GM04504 (cell line): ENCODE measurements at places on chromosomes 6 and 20.

DNA sequence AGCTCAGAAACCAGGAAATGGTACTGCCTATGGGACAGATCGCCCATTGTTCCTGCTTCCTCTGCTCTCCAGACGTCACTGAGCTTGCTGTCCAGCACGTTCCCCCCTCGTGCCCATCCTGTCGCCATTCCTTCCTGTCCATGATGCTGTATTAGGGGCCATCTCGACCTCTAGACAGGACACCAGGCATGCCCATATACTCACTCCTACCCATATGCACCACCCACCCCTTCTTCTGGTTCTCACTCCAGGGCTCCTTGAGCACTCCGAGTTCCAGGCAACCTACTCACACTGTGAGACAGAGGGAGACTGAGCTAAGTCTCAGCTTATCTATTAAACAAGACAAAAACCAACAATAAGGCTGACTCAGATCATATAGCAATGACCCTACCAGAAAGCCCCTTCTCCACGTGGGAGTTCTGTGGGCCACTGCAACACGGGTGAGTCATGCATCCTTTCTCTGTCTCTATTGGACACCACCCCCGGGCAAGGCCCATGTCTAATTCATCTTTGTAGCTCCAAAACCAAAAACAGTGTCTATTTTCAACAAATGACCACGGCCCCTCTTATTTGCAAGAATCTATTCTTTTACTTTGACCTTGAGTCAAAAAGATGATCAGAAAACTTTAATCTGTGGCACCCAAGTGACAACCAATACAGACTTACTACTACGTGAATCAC, 65.7 kb downstream of the PSMG4 start:
- peak; percentile 26 for DNase-seq

DNA sequence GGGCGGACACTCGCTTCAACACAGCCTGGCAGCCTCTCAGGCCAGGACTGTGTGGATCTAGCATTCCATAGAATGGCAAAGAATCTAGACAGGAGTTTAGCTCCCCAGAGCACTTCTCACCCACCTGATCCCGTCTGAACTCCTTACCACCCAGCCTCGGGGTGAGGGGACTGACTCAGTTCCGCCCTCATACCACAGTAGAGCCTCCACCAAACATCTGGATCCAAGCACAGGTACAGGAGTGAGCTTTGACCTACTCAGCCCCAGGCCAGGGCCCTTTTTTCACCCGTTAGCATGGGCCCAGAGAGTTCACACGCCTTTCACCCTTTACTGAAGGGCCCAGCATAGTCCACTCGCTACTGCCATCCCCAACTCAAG, 715 bp downstream of the PSMF1 start:
- no peak for DNase-seq

DNA sequence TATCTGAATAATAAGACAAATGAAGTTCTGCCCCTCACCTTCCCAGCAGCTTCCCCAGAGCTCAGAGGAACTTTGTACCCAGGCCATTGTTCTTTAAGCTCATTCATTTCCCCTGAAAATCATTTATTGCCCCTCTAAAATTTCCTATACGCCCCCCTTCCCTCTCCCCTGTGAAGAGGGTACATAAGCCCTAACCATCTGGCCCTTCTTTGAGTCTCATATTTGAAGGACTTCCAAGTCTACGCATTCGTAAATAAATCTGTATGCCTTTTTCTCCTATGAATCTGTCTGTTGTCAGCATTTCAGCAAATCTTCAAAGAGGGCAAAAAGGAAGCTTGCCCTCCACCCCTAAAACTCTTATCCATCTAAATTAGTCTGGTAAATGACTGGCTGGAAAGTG, 73.1 kb upstream of the DST start:
- DNase-seq, result no peak

DNA sequence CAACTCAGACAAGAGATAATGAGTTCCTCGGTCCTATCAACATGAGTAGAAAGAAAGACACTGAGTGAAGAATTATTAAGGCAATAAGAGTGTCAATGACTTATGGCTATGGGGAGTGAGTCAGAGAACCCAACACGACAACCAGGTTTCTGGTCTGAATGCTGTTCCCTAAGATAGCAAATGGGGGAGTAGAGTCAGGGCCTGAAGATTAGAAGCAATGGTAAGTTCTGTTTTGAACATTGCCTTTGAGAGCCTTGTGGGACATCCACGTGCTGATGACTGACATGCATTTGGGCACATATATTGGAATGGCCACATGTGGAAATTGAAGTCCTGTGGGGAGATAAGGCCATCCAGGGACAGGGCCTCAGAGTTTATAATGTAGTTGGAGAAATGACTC, 254.4 kb upstream of the TCF21 start:
- no peak for DNase-seq

DNA sequence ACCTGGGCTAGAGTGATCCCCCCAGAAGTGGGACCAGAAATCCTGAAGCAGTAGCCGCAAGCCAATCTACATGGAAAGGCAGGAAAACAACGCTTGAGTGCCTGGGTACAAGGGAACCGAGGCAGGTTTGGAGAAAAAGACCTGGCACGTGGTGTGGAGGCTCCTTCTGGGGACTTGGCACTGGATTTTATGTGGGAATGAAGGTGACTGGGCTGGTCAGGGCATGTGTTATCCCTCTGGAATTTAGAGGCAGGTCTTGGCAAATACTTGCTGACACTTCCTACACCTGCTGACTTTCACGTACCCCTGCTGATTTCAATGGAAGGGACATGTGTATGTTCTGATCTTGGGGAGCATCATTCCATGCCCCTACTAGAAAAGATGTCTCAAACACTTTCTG, 25.0 kb upstream of the FAM217A start:
- no peak for DNase-seq

- DNase-seq, result peak; percentile 7
These were observed 56.5 kb downstream of the CD40 start for GRCh38 chr20:46174469-46175126.

DNA sequence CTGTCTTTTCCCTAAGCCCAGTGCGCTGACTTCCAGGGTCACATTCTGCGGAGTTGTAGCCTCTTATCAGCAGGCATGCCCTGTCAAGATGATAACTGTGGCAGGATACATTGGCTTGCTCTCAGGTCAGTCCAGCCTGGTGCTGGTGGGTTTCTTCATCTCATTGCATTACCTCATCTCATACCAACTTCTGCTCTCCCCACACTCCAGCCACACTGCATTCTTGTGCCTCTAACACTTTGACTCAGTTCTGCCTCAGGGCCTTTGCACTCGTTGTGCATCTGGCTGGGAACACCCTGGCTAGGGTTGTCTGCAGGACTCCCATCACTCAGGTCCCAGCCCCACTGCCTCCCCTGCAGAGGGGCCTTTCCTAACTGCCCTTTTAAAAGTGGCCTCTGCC, 110.3 kb upstream of the BACH2 start:
- DNase-seq, result no peak

DNA sequence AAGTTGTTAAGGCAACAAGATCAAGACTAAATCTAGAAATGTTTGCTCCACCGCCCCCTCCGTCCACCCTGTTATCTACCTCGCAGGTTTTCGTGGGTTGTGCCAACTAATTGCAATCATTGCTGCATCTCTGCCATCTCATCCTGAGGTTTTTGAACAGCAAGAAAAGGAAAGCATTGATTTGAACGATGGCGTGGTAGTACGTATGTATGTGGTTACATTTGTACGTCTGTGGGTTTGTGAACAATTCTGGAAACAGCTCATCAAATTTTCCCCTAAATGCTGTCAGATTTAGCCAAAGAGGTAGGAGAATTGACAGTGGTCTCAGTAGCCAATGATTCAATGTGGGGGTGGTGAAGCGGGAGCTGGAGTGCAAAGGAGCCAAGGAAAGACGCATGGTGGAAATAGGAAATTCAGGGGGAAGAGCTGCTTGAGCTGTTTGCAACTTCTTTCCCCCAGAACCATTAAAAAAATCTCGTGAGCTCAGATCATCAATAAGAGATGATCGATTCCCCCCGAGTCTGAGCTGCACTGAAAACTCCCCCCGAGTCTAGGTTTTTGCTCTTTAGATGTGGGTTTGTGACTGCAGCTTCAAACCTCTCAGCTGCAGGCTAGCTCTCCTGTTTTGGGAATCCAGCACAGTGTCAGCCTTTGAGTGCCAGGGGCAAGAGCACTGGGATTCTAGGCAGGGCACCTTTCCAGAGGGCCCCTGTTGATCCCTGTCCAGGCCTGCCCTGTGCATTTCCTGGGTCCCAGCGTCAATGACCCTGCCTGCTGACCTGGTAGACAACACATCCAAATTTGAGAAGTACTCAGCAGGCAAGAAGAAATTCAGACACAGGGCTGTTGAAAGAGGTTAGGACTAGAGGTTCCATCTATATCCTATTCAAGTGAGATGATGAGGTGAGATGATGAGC, 72.6 kb upstream of the LY86 start:
- DNase-seq, result no peak

GRCh38 chr6:127058027-127058426, 60.4 kb upstream of the RSPO3 start:
- DNase-seq, result no peak

- no peak for DNase-seq
These were observed 223.0 kb downstream of the NKAIN2 start for GRCh38 chr6:124026694-124027093.

- no peak for DNase-seq
These were observed 23.5 kb downstream of the KIAA0408 start for GRCh38 chr6:127435626-127436220.

DNA sequence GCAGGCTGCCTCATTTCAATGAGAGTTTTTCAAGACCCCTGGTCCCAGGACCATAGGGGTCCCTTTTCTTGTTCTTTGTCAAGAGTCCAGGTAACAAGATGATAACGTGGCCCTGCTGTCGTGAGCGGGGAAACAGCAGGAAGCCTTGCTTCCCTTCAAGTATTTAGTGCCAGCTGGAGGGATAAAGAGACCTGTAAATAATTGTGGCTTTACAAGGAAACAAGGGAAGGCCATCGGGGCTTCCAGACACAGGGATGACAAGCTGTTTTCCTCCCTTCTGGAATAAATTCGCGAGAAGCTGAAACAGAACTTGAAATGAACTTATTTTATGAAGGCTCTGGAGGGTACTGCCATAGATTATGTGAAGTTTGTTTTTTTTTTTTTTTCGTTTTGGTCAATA, 163.2 kb downstream of the SYNDIG1 start:
- no peak for DNase-seq

DNA sequence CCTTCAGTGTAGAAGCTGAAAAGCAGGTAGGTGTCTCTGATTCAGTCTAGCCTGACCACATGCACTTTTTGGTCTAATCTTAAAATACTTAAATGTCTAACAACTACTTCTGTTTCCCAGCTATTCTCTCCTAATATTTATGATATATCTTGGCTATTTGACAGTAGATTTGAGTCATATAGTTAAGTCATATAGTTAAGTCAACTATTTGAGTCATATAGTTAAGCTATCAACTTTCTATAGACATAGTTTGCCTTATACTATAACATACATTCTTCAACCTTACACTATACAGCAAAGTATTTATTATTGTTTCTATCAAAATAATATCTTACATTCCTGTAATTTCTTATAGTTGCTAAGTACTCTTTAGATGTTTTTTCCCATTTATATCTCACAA, 110.9 kb downstream of the GMDS start:
- DNase-seq, result no peak

DNA sequence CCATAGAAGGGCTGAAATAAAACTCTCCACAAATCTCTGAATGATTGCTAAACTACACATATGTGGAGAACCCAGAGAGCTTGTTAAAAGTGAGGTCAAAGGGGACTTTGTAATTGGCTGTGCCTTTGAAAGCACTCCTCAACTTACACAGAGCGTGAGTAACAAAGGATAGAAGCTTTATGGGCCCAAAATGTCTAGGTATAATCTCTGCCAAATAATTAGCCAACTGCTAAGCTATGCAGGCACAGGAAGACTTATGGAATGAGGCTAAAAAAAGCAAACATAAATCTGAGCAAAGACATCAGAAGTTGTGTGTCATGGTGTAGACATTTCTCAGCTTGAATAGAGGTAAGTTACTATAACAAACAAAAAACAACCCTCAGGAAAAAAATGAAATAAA, 23.3 kb upstream of the UST start:
- DNase-seq, result peak; percentile 93

DNA sequence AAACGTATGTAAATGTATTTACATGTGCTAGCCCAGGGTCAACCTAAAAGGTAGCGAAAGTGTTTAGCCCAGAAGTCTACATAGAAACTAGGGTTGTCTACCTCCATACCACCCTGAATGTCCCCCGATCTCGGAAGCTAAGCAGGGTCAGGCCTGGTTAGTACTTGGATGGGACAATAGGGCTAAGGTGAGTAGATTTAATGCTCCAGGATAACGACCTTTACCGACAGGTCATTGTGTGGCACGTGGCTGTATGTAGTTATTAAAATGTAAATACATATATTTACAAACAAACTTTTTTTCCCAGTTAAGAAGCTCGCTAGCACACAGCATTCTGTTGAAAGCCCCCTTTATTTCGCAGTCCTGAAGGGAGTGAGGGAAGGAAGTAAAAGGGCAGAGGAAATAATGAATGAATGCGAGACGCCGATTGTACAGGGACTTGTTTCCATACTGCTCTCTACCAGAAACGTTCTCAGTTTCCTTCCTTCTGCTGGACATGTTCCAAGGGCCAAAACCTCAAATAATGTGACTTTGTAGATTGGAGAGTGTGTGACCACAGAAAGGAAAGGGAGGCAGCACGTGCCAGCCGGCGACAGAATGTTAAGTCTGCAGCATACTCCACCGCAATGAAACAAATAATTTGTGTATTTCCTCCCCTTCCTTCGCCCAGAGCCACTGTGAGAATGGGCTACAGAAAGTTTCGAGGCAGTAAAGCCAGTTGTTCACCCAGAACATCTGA, 612 bp downstream of the ADAT2 start:
- no peak for DNase-seq

GRCh38 chr6:15574486-15574885, 88.3 kb downstream of the DTNBP1 start:
- DNase-seq, result no peak

GRCh38 chr6:80976336-80976735, 776.1 kb downstream of the TENT5A start:
- no peak for DNase-seq

DNA sequence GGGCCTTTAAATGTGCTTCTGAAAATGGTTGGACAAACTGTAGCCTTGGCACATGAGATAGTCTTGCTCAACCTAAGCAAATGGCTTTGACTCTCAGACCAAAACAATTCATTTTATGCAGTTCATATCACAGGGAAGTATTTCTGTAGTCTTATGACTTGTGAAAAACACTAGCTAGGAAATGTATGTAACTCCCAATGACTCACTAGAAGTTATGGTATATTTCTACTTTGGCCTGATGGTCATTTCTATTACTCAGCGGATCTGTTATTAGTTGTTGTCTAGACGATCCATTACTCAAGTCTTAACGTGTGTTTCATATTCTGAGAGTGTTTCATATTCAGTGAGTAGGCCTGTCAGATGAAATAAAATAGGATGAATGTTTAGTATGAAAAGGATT, 1333.5 kb downstream of the KHDRBS2 start:
- DNase-seq, result no peak

- DNase-seq, result no peak
These were observed 495.3 kb upstream of the RNF217 start for GRCh38 chr6:124466949-124467348.

- no peak for DNase-seq
These were observed 37.0 kb downstream of the EFHC1 start for GRCh38 chr6:52457096-52457495.

- DNase-seq, result no peak
These were observed 672.8 kb downstream of the KIF16B start for GRCh38 chr20:15900443-15900842.
